SK-MEL-5 (cell line): ENCODE measurements at places on chromosomes 16 and 17.

GRCh38 chr16:12432136-12432535 lies 371.6 kb downstream of the CPPED1 start:
- no peak for DNase-seq

GRCh38 chr16:86074651-86075487 lies 175.9 kb downstream of the IRF8 start:
- DNase-seq: no peak

- peak; percentile 18 for DNase-seq
Observed at GRCh38 chr16:78760611-78761010, 661.2 kb downstream of the WWOX start.

GRCh38 chr17:10061111-10061845 lies 137.1 kb downstream of the GAS7 start:
- no peak for DNase-seq

GRCh38 chr17:58358408-58359172 lies 6.6 kb upstream of the SUPT4H1 start:
- DNase-seq: no peak

DNA sequence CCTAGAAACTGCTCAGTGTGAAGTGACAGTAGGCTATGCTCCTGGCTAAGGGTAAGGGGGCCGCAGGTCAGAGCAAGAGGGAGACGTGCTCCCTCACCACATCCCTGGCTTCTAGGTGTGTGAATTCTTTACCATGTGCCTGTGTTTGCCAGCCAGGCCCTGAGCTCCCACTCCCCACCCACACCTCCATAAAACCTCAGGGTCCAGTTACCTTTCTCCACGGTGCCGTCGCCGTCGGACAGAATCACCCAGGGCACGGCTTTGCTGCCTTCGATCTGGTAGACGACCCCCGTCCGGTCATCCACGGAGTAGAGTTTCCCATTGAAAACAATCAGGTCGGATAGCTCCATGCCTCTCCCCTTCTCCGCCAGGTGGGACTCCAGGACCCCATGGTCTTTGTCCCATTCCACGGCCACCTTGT lies 12.8 kb downstream of the CANT1 start:
- no peak for DNase-seq

- no peak for DNase-seq
Observed at GRCh38 chr16:27550582-27550920, 607 bp downstream of the KATNIP start.

DNA sequence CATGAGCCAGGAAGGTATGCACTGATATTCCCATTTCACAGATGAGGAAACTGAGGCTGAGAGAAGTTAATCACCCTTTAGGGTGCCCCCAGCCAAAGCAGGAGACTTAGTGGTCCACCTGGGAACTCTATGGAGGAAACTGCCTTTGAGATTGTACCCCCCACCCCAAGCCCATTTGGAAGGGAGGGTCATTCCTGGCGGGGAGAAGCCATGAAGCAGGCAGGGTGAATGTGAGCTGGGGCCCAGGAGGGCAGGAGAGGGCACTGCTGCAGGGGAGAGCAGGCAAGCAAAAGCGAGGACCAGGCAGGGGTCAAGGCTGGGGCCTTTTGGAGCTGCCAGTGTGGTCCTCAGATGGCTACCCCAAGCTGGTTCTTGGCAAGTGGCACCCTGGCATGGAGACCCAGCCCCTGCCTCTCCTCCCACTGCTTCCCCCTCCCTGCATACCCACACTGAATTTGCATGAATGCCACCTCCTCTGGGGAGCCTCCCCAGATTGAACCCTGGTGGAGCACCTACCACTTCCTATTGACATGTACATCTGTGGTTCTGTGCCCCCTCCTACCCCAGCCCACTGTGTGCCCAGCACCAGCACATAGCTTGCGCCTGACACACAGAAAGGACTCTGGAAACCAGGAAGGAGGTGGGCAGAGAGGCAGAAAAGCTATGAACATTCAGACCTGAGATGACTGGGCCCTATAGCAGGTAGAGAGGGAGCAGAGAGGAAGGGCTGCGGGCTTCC lies 965 bp upstream of the TMC6 start:
- DNase-seq: no peak

DNA sequence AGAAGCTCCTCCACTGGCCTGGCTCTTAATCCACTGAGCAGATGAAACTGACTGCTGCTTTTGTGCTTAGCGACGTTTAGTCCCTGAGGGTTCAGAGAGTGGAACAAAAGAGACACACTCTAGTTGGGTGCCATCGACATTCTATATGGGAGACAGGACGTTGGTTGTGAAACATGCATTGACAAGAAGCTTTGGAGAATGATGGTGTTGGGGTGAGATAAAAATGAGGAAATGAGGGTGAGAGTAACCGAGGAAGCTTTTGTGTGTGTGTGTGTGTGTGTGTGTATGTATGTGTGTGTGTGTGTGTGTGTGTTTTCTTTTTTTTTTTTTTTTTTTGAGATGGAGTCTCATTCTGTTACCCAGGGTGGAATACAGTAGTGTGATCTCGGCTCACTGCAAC lies 89.5 kb downstream of the ABCC1 start:
- DNase-seq: no peak
